ENCODE measurements at places on chromosomes 1 and 21.

GRCh38 chr21:45033791-45034555 lies 40.4 kb upstream of the ADARB1 start:
- no peak for DNase-seq

- DNase-seq: no peak
Observed at GRCh38 chr1:89363638-89364536, at the start of gene GBP6. TSS of gene GBP6 (plus strand) at chr1:89364059. CDS start at chr1:89368552, 4,493 bp downstream.

DNA sequence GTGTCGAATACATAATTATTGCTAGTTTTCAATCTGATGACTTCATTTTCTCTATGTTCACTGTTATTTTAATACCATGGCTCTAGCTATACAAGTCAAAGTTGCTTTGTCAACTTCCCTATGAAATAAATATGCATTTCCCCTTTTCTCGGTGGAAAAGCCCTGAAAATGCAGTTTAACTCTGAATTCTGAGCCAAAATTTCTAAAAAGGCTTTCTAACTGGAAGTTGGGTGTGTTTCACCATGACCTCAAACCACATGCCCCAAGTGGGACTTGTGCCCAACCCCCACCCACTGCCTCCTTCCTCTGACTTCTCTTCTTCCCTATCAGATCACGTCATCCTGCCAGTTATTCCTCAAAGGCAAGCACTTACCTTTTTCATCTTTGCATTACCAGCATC lies 8.9 kb downstream of the MKNK1 start:
- DNase-seq: no peak

DNA sequence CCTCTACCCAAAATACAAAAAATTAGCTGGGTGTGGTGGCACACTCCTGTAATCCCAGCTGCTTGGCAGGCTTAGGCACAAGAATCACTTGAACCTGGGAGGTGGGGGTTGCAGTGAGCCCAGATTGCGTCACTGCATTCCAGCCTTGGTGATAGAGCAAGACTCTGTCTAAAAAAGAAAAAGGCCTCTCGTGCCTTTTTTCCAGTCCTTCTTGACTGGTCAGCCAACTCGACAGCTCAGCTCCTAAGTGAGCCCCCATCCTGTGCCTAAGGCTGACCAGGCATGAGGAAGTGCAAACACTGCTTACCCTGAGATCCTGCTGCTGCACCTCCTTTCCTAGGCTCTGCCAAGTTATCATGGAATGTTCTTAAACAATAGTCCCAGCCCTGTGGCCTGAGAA lies 10.1 kb upstream of the PROK1 start:
- DNase-seq: no peak

DNA sequence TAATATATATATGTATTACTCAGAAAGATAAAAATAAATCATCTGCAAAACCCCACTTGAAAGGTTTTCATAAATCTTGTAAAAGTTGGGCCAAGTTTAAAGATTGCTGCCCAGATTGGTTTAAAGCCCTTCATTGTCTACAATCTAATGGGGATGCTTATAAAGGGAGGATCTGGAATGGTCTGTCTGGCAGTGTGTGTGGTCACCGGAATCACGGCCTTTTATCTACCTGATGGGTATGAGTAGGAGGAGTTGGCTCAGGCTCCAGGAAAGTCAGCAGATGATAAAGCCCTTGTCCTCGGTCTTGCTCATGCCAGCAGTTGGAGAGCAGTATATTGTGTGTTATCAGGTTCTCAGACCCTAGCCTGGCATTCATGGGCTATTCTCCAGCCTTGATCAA lies 197.7 kb downstream of the ROR1 start:
- no peak for DNase-seq

DNA sequence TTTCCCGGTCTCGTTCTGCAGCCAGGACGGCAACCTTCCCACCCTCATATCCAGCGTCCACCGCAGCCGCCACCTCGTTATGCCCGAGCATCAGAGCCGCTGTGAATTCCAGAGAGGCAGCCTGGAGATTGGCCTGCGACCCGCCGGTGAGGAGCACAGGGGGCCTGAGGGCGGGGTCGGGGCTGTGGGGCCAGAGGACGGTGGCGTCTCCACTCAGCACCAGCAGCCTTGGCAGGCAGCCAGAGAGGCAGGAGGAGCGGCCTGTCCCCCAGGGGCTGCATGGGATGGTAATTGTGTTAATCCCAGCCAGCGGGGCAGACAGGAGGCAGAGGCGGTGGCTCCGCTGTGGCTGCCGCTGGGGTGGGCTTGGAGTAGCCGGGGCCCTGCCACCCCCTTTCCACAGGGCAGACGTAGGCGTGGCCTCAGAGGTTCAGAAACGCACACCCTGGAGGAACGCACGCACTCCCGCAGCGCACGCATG lies 12.1 kb downstream of the SAMD11 start:
- DNase-seq: no peak
